ENCODE measurements at places on chromosomes 2 and 18.

DNA sequence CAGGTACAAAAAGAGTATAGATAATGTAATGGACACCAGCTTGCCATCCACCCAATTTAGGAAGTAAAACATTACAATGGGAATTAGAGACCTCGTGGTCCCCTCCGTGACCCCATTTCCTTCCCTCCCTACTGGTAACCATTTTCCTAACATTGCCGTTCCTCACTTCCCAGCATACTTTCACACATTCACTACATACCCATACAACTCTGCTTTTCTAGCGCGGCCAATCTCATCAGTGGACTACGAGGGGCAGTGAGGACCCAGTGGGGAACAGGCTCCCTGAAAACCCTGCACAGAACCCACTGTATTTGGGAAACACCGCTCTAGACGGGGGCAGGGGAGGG is 1.1 kb downstream of the ENOSF1 start:
- peak; percentile 26 for DNase-seq

- DNase-seq: no peak
These were observed 25.2 kb downstream of the CAPN13 start for GRCh38 chr2:30781961-30782533.

GRCh38 chr2:52238782-52239181 is 1206.8 kb upstream of the NRXN1 start:
- DNase-seq: no peak

GRCh38 chr18:10562773-10563160 is 36.9 kb downstream of the NAPG start:
- DNase-seq: no peak

- DNase-seq: no peak
These were observed 479.5 kb downstream of the TNS1 start for GRCh38 chr2:217523286-217523685.

DNA sequence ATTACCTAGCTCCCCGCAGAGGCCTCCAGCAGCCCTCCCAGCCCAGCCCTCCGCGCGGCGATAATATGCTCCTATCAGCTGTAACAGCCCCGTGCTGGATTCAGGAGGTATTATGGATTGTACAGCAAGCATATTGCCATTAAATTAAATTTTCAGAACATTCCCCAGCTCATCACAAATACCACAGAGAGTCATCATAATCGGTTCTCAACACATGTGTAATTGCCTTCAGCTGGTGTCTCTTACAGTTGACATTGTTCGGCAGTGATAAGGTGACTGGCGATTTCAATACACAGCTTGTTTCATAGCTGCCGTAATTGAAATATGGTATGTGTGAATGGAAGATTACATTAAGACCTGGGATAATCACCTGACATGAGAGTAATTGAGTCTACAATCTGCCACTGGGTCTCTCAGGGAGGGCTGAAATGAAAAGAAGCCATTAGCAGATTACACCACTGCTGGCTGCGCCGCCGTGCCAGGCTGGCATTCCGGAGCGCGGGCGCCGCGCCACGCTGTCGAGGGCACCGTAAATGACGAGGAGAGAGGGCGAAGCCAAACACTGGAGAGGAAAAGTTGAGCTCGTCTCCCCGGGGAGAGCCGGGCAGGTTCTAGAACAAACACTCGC is 549.4 kb upstream of the SALL3 start:
- no peak for DNase-seq
